Astrocyte of the cerebellum (primary cell): ENCODE measurements at places on chromosomes 16 and 17.

- peak; percentile 94 for DNase-seq
Observed at GRCh38 chr17:2172077-2172851, 117.4 kb downstream of the HIC1 start.

DNA sequence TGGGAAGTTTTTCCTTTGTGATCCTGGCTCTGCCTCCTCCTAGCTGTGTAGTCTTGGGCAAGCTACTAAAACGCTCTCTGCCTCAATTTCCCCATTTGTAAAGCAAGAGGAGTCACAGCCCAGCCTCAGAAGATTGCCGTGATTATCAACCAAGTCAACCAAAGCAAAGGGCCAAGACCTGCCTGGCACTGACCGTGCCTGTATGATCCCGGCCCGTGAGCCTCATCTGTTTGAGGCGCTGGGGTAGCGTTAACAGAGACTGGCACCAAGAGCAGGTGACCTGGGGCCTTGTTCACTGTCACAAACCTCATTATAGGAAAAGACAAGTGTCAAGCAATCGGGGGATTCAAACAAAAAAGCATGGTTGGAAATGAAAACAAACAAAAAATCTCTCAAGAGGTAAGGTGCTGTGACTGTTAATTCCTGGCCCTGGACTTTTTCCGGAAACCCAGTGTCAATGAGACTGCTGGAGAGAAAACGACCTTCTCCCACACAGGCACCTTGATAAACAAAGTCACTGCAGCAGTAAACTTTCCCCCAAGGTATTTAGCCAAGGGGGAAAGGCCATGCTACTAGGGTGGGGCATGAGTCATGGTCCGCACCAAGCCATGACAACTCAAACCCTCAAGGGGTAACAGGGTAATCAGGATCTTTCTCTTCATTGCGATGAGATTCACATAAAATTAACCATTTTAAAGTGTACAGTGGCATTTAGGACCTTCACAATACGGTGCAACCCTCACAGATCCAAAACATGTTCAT lies 5.4 kb downstream of the MEAK7 start:
- DNase-seq, result no peak

GRCh38 chr17:47811709-47812108 lies 9.9 kb downstream of the OSBPL7 start:
- no peak for DNase-seq

DNA sequence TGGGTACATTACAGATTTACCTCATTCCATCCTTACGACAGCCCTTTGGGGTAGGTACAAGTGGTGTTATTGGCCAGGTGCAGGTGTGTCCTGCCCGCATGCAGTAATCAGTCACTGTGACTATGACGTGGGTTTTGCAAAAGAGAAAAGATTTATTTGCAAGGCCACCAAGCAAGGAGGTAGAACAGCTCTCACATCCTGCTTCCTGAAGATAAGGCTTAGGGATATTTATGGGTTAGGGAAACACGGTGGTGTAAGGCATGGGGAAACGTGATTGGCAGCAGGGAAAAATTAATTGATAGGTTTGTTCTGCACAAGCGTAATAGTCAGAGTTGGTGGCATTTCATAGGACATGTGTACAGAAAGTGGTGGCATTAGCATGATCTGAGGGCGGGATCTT lies 214.8 kb downstream of the PARN start:
- no peak for DNase-seq

GRCh38 chr17:16417896-16418684 lies 2.7 kb downstream of the TRPV2 start:
- no peak for DNase-seq

- no peak for DNase-seq
Observed at GRCh38 chr17:34358631-34359030, 2.4 kb downstream of the CCL13 start.

DNA sequence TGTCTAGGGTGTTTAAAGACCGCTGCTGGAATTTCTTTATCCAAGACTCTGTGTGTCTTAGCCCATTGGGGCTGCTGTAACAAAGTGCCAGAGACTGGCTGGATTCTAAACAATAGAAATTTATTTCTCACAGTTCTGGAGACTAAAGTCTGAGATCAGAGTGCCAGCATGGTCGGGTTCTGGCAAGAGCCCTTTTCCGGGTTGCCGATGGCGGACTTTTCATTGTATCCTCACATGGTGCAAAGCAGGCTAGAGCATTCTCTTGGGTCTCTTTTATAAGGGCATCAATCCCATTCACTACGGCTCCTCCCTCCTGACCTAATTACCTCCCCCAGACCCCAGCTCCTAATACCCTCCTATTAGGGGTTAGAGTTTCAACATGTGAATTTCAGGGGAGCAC lies 9.5 kb downstream of the NLRC5 start:
- DNase-seq, result no peak

- DNase-seq, result no peak
Observed at GRCh38 chr16:78324649-78325285, 225.3 kb downstream of the WWOX start.

GRCh38 chr17:78600181-78600721 lies 23.1 kb upstream of the DNAH17 start:
- peak; percentile 8 for DNase-seq

DNA sequence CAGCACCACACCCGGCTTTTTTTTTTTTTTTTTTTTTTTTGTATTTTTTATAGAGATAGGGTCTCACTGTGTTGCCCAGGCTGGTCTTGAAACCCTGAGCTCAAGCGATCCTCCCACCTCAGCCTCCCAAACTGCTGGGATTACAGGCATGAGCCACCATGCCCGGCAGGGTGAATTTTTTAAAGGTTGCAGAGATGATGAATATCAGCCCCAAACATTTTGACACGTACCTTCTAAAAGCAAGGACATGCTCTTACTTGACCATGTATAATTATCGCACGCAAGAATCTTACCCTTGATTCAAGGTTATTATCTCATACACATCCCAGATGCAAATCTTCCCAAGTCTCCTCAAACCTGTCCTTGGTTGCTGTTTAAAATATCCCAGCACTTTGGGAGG lies 4.3 kb upstream of the FOXC2 start:
- DNase-seq, result no peak

GRCh38 chr17:83109793-83110645 lies 30.6 kb downstream of the METRNL start:
- DNase-seq, result peak; percentile 90

DNA sequence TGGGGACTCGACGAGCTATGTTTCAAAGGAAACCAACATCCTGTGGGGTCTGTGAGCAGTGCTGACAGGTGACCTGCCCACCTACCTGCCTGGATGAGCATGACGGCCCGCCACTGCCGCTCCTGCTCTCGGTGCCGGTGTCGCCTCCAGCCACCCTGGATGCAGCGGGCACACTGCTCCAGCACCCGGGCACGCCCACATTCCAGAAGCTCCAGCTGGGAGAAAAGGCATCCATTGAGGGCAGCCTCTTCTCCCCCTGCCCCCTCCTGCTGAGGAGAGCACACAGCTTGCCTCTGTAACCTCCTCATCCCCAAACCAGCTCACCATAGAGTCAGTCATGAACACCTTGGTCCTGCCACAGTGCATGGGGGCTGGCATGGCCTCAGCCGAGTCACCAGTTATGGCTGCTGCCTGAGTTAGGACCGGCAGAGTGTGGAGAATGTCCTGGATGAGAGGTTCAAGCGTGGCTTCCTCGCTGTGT lies 14.3 kb downstream of the ZNHIT3 start:
- no peak for DNase-seq

DNA sequence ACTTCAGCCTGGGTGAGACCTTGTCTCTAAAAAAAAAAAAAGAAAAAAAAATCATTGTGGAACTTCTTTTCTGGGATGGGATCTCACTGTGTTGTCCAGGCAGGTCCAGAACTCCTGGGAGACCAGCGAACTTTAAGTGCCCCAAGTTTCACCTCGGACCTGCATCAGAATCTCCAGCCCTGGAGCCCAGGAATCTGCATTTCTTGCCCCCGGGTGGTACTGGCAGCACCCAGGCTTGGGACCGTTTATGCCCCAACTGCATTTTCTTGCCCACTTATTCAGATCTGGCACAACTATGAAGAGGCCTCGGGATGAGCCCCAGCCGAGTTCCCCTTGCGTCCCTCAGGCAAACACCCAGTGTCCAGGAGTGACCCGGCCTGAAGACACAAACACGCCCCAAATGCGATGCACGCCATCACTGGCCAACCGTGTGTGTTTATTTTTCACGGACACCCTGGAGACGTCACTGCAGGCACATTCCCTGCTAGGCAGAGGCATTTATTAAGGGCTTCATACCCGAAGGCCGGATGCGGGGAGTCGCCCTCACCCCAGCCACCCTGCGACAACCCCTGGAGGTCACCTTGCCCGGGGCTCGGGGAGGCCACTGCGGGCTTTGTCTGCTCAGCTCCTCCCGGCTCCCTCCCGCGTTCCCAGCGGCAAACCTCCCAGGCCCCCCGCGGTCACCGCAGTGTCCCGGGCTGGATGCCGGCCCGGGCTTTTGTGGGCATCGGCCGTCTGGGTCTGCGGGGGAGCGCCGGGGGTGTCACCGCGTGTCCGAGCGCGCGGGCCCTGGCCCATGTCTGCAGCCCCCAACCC lies 684 bp upstream of the SPIRE2 start:
- peak; percentile 23 for DNase-seq

GRCh38 chr17:18250259-18250658 lies 8.3 kb downstream of the FLII start:
- no peak for DNase-seq

GRCh38 chr17:56098746-56099145 lies 54.5 kb upstream of the ANKFN1 start:
- no peak for DNase-seq
